ENCODE measurements at places on chromosomes 6 and 20. TPM values are rescaled to one million over a fixed set of nuclear protein-coding genes. Genes with fewer than 3 reads are reported as not detected.

The LHFPL5 gene
- total RNA-seq, result not detected

The GID8 gene
- total RNA-seq, result 29.1 TPM

The PTPRA gene
- total RNA-seq, result 36.7 TPM

DNA sequence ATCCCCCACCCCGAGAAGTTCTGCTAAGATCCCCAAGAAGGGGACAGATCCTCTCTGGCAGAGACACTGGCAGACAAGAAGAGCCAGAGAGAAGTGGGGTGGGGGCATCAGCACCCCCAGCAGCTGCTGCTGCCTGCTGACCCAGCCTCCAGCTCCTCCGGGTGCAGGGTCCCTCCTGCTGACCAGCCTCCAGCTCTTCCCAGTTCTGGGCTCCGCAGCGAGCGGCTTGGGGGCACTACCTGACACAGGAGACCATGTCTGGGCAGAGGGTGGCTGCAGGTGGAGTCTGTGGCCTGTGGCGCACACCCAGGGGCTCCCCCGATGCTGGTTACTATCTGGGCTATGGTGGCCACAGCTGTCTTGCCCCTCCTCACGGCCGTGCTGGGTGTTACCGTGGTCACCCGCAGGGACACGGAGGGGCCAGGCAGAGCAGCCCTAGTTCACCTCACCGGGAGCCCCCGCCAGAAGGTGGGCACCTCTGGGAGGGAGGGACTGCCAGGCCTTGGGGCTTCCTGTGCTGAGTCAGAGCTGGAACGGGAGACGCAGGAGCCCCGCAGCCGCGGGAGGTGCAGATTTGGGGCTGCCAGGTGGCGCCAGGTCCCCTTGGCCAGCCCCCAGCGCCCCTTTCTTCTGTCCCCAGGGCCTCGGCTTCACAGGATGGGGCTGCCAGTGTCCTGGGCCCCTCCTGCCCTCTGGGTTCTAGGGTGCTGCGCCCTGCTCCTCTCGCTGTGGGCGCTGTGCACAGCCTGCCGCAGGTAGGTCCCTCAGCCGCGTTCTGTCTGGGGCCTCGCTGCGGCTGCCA, 630 bp downstream of the LIME1 start:
- DNase-seq, result no peak

GRCh38 chr6:4460586-4461475, 315.4 kb upstream of the CDYL start:
- peak; percentile 25 for DNase-seq

- no peak for DNase-seq
Observed at GRCh38 chr6:100658486-100658885, 193.8 kb upstream of the SIM1 start.

GRCh38 chr6:53090576-53090975, 25.4 kb downstream of the FBXO9 start:
- no peak for DNase-seq
